ENCODE measurements at places on chromosomes 7 and 10.

DNA sequence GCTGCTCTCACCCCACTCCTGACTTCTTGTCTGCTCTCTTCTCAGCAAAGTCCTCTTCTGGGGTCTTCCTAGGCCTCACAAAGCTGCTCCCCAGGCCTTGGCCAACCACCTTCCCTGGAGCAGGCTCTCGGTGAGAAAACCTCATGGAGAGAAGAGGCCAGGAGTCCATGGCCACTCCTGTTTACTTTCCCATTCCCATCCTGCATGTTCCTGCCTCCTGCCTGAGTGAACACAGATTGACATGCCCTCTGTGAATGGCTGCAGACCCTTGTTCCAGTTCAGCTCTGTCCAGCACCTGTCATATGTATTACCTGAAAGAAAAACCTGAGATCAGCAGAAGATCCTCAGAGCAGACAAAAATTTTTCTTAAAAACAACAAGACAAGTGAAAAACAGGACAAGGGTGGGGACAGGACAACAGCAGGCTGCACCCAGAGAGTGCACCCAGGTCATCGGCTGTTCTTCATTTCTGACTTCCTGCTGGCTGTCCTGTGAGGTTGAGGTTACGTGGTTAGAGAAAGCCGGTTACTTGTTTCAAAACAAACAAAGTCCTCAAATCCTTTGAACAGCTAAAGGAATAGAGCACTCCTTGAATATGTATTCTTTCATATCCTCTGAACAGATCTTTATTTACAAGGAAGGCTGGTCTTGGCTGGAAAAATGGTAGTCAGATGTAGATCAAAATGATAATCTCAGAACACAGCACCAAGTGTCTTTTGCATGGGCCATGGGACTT, 34.0 kb upstream of the DLD start:
- no peak for DNase-seq

DNA sequence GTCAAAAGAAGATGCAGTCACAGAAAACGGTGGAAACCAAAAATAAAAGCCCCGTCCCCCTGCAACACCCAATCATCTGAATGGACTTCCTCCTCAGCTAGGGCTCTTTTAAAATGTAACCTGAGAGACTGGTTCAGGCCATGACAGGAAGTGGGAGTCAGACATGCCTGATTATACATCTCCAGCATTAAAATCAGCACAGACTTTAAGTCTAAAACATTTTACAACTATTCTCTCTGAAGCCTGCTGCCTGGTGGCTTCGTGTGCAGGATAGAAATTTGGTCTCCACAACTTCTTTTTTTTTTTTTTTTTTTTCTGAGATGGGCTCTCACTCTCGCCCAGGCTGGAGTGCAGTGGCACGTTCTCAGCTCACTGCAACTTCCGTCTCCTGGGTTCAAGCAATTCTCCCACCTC, 30.3 kb downstream of the HACD1 start:
- no peak for DNase-seq

- DNase-seq: no peak
Observed at GRCh38 chr10:71984126-71984808, 20.1 kb downstream of the CHST3 start.

DNA sequence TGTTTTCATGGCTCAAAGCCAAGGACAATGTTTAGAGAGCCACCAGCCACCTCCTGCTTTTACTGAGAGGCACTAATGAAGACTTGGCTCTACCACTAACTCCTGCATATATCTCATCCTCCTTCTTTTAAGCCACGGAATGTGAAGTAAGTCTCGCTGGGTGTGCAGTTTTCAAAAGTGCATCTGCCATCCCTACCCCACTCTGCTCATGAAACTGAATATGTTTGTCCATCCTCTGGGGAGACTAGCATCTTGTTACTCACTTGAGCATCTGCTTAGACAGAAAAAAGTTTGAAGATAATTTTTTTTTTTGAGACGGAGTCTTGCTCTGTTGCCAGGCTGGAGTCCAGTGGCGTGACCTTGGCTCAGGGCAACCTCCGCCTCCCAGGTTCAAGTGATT, 40.8 kb downstream of the EPDR1 start:
- DNase-seq: no peak

DNA sequence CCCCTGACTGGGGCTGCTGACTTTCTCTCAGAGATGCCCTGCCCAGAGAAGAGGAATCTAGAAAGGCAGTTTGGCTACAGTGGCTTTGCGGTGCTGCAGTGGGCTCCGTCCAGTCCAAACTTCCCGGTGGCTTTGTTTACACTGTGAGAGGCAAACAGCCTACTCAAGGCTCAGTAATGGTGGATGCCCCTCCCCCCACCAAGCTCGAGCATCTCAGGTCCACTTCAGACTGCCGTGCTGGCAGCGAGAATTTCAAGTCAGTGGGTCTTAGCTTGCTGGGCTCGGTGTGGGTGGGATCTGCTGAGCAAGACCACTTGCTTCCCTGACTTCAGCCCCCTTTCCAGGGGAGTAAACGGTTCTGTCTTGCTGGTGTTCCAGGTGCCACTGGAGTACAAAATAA, 734.5 kb upstream of the LRRN3 start:
- no peak for DNase-seq

DNA sequence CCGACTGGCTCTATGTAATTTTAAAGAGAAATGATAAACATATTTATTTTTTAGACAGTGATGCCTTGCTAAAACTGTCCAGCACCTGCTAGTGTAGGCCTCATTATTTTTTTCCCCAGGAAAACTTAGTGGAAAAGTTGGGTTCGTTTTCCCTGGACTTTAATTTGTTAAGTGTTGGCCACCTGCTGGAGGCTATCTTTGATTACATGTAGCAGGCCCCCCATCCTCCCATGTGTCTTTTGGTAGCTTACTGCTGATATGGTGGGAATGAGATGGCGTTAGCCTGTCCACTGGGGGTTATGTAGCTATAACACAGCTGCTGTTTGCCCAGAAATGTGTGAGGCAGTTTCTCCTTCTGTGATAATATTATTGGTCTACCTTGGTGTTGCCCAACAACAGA, 265.0 kb downstream of the SORCS3 start:
- DNase-seq: no peak

- no peak for DNase-seq
Observed at GRCh38 chr10:1409392-1409791, 327.9 kb downstream of the ADARB2 start.

GRCh38 chr7:152335900-152336571, 99.8 kb downstream of the KMT2C start:
- no peak for DNase-seq

- no peak for DNase-seq
Observed at GRCh38 chr7:22662036-22662435, 65.0 kb upstream of the IL6 start.

DNA sequence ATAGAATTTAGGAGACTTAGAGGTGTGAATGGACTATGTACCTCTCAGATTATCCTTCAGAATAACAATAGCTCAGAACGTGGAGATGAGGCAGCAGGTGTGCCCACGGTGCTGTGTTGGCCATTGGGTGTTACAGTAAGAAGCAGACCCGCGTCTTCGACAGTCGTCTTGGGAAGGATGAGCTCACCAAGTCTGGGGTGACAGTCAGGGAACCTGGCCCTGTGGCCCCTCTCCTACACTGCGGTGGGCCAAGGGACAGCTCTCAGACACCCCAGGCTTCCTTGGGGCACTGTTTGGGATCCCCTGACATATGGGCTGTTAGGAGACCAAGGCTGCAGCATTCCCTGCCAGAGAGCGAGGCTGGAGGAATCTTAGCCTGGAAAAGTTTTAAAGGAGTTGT, 88.5 kb downstream of the ACTR3B start:
- DNase-seq: no peak

- DNase-seq: no peak
Observed at GRCh38 chr7:22307816-22308215, 49.1 kb downstream of the RAPGEF5 start.

DNA sequence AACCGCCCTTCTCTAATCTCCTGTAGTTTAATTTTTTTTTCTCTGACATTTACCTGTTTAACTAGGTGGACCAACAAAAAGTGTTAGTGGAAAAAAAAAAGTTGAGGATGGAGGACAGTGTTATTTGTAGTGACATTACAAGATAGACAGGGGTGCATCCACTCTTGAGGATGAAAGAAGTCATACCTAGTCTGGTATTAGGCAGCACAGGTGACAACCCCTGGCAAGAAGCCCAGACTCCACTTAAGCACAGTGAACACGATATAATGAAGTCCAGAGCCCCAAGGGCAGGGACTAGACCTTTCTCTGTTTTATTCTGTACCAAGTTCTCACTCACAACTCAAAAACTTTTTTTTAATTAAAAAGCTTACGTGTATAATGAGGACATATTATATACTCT, 268.4 kb downstream of the GPR37 start:
- DNase-seq: no peak

GRCh38 chr7:148547951-148548350, 42.6 kb upstream of the C7orf33 start:
- DNase-seq: no peak

DNA sequence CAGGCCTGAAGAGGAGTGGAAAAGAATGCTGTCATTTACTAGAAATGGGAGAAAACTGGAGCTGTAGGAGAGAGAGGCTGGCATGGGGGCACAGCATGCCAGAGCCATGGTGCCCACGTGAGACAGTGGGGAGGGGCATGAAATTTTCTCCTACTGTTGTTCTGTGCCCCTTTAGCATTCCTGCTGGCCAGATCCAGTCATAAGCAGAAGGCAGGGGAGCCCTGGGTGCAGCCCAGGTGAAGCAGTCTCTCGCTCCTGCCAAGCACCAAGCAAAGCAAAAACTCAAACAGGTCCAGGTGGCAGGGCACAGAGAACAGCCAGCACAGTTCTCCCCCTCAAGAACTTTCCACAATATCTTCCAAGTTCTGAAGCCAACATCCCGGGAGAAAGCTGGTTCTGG, 383.2 kb downstream of the TCERG1L start:
- DNase-seq: no peak

DNA sequence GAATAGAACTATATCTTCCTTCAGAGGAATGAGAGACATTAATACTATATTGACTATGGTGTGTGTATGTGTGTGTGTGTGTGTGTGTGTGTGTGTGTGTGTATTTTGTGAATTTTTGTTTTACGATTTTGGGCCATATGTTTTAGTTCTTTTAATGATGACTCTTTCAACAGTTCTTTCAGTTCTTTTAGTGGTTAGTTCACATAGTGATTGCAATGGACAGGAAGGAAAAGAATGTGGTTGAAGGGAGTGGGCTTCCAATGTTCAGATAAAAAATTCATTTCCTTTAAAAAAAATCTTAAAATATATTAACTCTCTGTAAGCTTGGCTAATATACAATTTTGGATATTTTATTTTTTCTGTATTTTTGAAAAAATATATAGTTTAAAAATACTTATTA, 315.7 kb upstream of the DGKB start:
- no peak for DNase-seq

DNA sequence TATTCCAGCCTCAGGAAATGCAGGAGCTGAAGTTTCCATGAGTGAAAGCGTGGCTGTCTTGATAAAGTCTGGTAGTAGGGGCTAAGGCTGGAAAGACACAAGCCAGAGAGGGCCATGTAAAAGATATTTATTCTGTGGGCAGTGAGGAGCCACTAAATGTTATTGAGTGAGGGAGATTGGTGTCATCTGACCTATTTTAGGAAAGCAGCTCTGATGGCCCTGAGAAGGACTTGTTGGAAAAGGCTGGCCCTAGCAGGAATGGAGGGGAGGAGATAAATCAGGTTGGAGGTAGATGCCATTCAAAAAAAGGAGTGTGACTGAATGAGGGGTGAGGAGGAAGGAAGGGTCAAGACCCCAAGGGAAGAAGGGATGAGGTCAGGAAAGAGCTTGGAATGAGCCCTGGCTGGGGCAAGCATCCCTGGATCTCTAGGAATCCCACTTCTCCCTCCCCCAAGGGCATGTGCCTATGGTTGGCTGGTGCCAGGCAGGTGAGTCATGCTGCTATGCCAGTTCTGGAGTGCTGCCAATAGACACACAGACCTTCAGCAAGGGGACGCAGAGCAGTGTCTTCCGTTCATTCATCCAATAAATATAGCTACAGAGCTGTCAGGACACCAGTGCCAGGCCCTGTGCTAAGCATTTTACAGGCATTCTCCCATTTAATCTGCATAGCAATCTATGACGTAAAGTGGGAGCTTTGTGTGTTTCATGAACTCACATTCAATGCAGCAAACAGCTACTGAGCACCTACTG, 2.0 kb downstream of the ANKRD2 start:
- no peak for DNase-seq

- no peak for DNase-seq
Observed at GRCh38 chr10:48464871-48465736, 139.8 kb downstream of the ARHGAP22 start.

- no peak for DNase-seq
Observed at GRCh38 chr7:150686030-150686631, 625 bp downstream of the GIMAP2 start.

DNA sequence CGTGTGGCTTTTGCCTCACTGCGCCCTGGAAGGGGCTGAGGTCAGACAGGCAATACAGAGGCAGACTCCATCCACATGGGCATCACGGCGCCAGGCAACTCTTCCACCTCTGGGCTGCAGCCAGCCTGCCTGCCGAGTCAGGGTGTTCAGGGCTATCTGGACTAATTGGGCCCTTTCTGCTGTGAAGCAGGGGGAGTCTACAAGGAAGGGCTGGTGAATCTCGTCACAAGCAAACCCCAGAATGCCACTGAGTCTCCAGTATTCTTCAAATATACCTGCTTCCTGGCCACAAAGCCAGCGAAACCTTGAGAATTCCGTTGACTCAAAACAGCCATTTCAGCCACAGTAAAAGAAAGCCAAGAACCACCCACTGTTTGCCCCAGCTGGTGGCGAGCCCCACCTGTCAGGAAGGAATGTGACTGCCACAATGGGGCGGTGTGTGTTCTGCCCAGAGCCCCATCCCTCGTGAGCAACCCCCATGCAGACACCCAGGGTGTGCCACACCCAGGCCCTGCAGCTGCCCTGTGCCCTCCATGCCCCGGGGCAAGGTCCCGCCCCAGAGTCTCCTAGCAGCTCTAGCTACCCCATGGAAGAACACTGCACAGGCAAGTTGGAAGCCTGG, 117.3 kb downstream of the FAM53B start:
- no peak for DNase-seq

DNA sequence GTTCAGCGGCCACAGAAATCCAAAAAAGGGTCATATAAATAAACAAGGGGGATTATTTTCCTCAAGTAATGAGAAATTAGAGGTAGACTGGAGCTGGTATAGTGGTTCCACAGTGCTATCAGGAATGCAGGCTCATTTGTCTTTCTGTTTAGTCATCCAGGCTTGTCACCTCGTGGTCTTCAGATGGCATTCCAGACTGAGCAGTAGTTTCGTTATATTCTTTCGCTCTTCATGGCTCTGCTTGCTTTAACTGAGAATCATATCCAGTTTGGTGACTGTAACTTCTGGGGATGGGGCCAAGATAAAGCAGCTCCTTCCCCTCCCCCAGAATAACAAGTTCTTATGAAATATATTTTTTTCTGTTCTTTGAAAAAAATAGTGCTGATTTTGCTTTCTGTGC, 9.5 kb downstream of the ANKIB1 start:
- no peak for DNase-seq

DNA sequence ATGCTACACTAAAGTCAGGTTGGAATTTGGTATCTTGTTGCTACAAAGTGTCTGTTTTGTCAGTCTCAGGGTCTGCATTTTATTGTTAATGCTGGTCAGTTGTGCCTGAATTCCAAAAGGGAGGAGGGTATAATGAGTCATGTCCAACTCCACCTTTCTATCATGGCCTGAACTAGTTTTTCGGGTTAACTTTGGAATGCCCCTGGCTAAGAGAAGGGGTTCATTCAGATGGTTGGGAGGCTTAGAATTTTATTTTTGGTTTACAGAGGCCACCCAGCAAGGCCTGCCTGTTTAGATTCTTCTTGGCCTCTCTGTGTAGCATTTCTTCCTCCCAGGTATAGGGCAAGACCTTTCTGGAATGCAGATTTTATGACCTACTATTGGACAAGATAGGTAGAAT, 93.2 kb downstream of the SKIDA1 start:
- no peak for DNase-seq

- peak; percentile 38 for DNase-seq
Observed at GRCh38 chr10:113854013-113854760, at the start of the genes DCLRE1A and NHLRC2. Gene DCLRE1A, minus strand, starts transcription at chr10:113854082. Its CDS starts 900 bp downstream, at chr10:113853182. Gene NHLRC2, plus strand, starts transcription at chr10:113854661. Its CDS starts 212 bp downstream, at chr10:113854873.

GRCh38 chr10:112384141-112384540, 10.2 kb downstream of the ACSL5 start:
- DNase-seq: no peak

Data from stimulated activated CD4-positive, alpha-beta T cell treated with anti-CD3 and anti-CD28 coated beads, Interleukin-15, amount 100 ng/mL, for 1 hour (primary cell).